Bronchus fibroblast of lung (primary cell): ENCODE measurements at places on chromosomes 7 and 10. TPM values are rescaled to one million over a fixed set of nuclear protein-coding genes. Genes with fewer than 3 reads are reported as not detected.

GPRIN2 gene
- not detected in 2 replicates for total RNA-seq

VAX1 gene
- total RNA-seq, result not detected in 2 replicates

CCDC3 gene
- total RNA-seq, result 0.34 and 0.45 TPM in 2 replicates

CCDC136 gene
- total RNA-seq, result 1.2 and 3.3 TPM in 2 replicates

OR2A25 gene
- not detected in 2 replicates for total RNA-seq

STAMBPL1 gene
- 32.1 and 45.8 TPM in 2 replicates for total RNA-seq

PNLIPRP2 gene
- total RNA-seq, result not detected in 2 replicates

ZNF3 gene
- 15.8 and 16.1 TPM in 2 replicates for total RNA-seq

NPFFR1 gene
- not detected in 2 replicates for total RNA-seq

ADAMTS14 gene
- under 0.01 and 0.34 TPM in 2 replicates for total RNA-seq

HOXA7 gene
- total RNA-seq, result 3.9 and 4.2 TPM in 2 replicates

EGR2 gene
- not detected in 2 replicates for total RNA-seq

NUPR2 gene
- not detected in 2 replicates for total RNA-seq

TRIM50 gene
- not detected in 2 replicates for total RNA-seq

CPED1 gene
- 30.4 and 32.4 TPM in 2 replicates for total RNA-seq

IGFBP3 gene
- total RNA-seq, result 1.6 and 2.4 TPM in 2 replicates

C10orf95 gene
- 0.15 and 0.17 TPM in 2 replicates for total RNA-seq

C10orf143 gene
- 1.0 and 1.7 TPM in 2 replicates for total RNA-seq

ATP6V0A4 gene
- not detected in 2 replicates for total RNA-seq

ICA1 gene
- total RNA-seq, result 1.0 TPM in 2 replicates

AGAP6 gene
- 2.9 and 3.0 TPM in 2 replicates for total RNA-seq

IFRD1 gene
- total RNA-seq, result 22.0 and 33.0 TPM in 2 replicates

ANXA8L1 gene
- total RNA-seq, result not detected in 2 replicates

NME8 gene
- total RNA-seq, result not detected in 2 replicates

CPA5 gene
- not detected in 2 replicates for total RNA-seq

HOXA5 gene
- total RNA-seq, result 30.6 and 36.8 TPM in 2 replicates

MSMB gene
- total RNA-seq, result not detected in 2 replicates

RHOBTB1 gene
- total RNA-seq, result 15.6 and 22.2 TPM in 2 replicates

INSYN2A gene
- total RNA-seq, result 0.45 and 0.50 TPM in 2 replicates

PNLIPRP1 gene
- total RNA-seq, result not detected in 2 replicates

NEURL1 gene
- total RNA-seq, result 0.15 and 0.17 TPM in 2 replicates

ELAPOR2 gene
- total RNA-seq, result 2.5 and 4.4 TPM in 2 replicates

HYAL4 gene
- total RNA-seq, result not detected in 2 replicates

RPEL1 gene
- total RNA-seq, result under 0.01 TPM in 1 of 2 replicates, not detected in the other

TMEM213 gene
- total RNA-seq, result not detected in 2 replicates

PALD1 gene
- 1.3 and 1.5 TPM in 2 replicates for total RNA-seq

GARIN1A gene
- total RNA-seq, result 0.34 and 0.45 TPM in 2 replicates

TET1 gene
- 1.8 and 2.0 TPM in 2 replicates for total RNA-seq
